ENCODE measurements at places on chromosomes 1 and 21.

GRCh38 chr1:152111515-152111968 is 3.7 kb downstream of the TCHH start:
- peak; percentile 12 for DNase-seq

DNA sequence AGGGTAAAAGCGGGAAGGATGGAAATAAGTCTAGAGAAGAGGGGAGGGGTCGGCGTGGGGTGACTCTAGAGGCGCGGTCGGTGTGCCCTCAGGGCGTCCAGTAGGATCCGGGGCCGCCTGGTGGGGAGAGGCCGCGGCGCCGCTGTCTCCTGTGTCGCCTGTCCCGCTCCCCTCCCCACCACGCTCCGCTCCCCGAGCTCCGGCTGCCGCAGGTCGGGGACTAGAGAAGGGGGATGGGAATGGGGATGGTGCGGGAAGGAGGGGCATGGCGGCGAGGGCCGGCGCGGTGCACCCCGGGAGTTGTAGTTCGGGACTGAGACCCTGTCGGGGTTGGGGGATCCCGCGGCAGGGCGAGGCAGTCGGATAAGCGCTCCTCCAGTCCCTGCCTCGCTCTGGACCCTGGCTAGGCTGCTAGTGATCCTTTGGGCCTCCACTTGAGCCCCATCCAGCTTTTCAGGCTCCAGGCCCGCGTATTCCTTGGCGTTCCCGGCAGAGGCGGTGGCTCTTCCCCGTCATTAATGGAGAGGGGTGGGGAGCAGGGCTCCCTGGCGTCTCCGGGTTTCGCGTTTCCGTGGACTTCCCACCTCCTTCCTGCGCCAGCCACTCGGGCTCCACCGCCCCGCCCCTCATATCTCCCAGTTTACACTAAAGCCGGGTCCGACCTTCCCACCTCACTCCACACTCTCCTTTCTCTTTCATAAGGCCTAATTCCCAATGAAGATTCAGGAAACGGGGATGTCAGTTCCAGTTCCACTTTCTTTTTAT is at the start of gene ENTREP3:
Gene ENTREP3 (minus strand): TSS at position 241 of the 765 bp plus-strand sequence. CDS start 606 bp downstream, outside the sequence.
- peak; percentile 89 for DNase-seq

DNA sequence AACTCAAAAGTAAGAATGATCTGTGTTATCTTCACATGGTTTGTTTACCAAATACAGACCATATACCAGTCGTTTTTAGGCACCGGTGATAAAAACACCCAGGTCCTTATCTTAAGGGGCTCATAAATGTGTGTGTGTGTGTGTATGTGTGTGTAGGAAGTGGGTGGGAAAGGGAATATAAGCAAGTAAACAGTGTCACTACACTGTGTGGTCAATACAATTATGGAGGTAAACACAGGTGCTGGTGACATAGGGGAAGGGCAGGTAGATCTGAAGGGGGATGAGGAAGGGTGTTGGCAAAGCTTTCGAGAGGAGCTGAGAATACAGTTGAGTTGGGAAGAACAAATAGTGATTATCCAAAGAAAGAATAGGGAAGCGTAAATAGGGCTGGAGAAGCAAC is 19.1 kb upstream of the MRPS6 start:
- DNase-seq, result no peak

DNA sequence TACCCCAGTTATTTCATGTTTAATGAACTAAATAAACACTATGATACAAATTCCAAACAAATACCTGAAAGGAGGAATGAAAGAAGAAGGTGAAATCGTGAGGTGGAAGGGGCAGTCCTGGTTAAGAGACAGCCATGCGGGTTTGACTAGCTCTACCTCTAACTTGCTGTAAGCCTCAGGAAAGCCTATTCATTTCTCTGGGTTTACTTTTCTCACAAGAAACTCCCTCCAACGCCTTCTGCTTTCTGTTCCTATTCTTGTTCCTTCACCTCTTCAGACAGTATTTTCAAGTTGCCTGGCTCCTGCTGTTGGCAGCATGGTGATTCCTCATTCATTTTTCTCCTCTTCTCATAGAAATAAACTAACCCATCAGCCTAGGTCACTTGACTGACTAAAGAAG is 92.4 kb downstream of the NTPCR start:
- DNase-seq, result no peak

DNA sequence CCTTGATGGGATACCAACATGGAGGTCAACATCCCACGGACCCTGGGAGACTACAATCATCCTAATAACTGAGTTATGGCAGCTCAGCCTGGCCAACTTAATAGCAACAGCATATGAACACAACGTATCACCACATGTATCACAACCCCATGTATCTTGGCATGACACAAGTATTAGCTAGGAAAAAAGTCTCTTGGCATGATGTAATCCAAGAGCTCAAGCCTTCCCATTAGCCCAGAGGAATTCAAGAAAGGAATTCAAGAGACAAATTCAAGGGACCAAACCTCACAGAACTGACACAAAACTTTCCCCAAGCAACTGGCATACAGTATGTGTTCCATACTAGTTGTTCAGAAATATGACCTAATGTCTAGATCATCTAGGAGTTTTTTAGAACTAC is 100.9 kb upstream of the HMGB4 start:
- DNase-seq, result no peak

GRCh38 chr1:117416546-117417125 is 49.4 kb downstream of the MAN1A2 start:
- no peak for DNase-seq

DNA sequence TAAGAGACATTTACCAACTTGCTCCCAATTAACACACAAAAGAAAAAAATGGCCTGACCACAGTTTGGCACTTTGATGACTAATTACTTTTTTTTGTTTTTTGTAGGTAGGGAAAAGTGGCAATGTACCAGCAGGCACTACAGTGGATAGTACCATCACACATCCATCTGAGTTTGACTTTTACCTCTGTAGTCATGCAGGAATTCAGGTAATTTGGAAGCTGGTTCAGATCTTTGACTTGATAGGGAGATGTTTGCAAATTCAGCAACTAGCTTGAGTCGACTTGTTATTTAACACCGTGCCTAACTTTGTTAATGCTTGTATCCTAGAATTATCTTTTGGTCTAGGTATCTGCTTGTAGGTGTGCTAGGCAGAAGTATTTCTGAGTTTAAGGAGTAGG is 33.0 kb upstream of the AGO1 start:
- no peak for DNase-seq

- DNase-seq, result no peak
These were observed 44.0 kb downstream of the NRIP1 start for GRCh38 chr21:15020797-15021196.

GRCh38 chr1:7555391-7556185 is 215.5 kb upstream of the VAMP3 start:
- DNase-seq, result peak; percentile 18

DNA sequence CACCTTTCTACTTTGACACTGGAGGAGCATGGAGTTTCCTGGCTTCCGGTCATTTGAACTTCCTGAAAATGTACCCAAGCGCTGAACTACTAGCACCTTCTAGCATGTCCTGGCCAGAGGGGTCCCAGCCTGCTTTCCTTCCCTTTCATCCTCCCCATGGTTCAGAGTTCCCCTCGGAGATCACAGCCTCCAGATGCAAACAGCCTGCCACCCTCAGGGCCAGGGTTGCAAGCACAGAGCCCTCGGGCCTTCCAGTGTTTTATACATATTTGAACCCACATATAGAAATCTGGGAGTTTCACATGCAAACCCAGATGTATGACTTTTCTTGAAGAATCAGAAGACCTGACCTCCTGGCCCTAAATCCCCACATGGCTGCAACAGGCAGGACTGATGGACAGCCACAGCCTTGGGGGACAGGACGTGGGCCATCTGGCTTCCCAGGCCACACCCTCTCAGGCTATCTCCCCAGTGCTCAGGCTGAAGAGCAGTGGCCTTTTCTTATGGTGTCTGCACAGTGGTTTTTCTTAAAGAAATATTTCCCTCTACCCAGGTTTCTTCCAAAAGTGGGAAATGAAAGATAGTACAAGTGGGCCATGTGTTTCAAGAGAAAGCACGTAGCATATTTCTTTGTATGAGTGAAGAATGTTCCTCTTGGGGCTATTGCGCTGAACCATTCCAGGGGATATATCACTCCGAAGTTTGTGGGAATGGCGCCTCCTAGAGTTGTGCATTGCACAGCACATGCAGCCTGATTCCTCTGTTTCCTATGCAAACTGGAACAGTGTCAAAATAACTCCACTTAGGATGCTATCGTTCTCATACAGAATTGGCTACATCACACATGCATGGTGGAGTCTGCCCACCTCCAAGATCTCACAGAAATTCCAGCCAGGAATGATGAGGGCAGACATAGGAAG is 232.0 kb upstream of the VAMP3 start:
- no peak for DNase-seq

DNA sequence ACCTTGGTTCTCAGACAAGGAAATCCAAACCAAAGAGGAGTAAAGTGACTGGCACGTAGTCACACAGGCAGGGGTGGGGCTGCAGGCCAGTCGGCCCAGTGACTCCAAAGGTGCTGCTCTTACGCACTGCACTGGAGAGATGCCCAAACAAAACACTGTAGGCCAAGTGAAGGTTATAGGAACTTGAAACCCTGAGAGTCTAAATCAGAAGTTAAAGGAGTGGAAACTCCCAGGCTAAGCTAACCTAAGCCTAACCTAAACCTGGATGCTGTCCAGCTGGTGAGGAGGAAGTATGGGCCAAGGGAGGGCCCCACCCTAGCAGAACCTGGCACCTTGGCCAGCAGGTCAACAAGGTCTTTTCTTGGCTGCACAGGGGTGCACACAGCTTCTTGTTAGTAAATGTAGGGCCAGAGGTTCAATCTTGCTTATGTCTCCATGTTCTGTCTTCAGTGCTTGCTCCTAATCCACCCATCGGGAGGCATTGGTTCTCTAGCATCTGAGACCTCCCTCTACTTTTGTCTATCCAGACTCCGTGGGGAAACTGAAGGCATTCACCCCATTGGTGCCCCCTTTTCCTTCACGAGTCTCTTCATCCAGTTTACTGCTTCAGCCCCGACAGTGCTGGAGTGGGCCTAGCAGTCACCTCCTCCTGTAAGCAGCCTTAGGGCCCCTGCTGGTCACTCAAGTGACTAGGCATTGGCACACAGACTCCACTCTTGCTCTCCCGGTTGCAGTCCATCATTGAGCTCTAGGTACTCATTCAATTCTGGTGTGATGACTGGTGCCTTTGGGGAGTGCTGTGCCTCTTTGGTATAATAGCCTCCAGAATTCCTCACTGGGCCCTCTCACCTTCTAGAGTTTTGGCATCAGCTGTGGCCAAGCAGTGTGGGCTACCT is 12.9 kb upstream of the TMEM125 start:
- no peak for DNase-seq

DNA sequence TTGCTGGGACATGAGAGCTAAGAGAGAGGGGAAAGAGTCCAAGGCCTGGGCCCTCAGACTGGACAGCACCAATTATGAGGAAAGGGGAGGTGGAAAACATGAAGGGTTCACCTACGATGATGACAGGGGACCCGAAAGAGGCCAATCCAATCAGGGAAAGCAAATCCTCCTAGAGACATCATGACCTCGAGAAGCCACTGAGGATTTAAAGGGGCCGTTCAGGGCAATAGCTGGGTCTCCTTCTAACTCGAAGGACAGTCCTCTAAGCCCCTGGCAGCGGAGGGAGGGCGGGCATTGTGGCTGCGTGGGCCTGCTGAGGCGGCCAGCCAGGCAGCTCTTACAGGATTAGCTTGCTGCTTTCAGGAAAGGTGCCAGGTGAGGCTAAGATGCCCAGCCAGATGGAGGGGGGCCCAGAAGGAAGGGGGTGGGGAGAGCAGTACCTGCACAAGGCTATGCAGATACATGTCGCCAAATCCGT is 7.4 kb downstream of the MEF2D start:
- no peak for DNase-seq

- DNase-seq, result peak; percentile 73
These were observed 69.0 kb upstream of the MUTYH start for GRCh38 chr1:45409276-45409675.

DNA sequence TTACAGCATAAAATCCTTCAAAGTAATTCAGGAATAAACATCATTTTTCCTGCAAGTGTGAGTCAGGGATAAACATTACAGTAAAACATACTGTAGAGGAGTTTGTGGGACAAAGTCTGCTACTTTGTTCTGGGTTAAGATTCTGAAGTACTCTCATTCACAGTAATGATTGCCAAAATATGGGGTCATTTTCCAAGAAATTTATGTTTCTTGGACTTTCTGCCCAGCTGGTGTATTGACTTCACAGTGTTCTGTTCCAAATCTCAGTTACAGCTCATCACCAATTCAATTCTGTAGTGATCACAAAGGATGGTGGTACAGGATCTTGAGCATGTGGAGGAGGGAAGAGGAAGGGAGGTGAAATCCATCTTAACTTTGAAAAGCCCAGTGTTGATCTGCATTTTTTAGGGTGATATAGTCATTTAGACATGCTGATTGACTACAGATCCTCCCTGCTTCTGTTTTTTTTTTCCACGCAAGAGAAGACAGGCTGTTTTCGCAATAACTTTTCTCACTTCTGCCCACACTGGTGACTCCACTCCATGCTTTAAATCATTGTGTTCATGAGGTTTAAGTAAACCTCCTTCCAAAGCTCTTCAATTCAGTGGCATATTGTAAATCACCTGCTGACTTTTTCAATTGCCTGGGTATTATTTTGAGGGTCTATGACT is 60.4 kb upstream of the C1orf53 start:
- DNase-seq, result peak; percentile 87

DNA sequence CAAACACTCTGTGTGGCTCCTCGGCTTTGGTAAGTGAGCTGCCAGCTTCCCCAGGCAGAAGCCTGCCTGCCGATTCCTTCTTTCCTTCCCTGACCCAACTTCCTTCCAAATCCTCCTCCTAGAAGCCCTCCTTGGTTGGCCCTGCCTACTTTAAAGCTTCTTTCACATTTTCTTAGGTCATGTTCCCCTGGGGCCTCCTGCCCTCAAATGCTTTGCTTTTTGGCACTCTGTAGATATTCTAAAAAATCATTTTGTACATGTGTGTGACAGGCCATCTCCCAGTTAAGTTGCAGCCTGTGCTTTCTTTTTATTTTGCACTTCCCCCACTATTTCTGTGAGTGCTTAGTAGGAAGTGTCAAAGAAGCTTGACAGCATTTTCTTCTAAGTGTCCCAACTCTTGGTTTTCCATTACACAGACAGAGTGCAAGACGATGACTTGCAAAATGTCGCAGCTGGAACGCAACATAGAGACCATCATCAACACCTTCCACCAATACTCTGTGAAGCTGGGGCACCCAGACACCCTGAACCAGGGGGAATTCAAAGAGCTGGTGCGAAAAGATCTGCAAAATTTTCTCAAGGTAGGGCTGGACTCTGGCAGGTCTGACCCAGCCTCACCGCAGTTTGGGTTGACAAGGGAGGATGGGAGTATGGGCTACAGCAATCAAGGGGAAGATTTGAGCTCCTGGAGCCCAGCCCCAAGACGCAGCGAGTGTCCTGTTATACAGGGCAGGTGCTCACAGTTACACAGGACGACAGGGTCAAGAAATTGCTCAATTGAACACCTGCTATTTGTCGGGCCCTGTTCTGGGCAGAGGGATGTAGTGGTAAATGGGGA is at the start of gene S100A9:
Gene S100A9 (plus strand): TSS at position 2 of the 838 bp plus-strand sequence. CDS start 430 bp downstream, at position 432.
- DNase-seq, result peak; percentile 60

Measured in suppressor macrophage treated with lipopolysaccharide for 4 hours (primary cell).